ENCODE measurements at places on chromosomes 12 and 14.

DNA sequence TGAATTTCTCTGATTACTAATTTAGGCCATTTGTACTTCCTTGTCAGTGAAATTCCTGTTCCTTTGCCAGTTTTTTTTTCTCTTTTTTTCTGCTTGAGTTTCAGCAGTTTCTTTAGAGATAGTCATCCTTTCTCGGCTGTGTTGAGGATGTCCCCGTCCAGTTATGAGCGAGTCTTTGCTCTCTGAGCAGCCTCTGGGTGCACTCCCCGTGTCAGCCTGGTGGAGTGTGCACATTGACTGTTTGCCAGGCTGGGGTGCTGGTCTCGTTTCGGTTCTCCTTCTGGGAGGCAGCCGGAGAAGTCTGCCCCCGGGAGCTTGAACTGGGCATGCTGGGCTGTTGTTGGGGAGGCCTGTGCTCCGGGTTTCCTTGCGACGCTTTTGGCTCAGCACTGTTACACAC lies 3.0 kb downstream of the PACS2 start:
- DNase-seq: peak; percentile 88

- DNase-seq: no peak
These were observed 159.5 kb upstream of the NRXN3 start for GRCh38 chr14:78010688-78011087.

DNA sequence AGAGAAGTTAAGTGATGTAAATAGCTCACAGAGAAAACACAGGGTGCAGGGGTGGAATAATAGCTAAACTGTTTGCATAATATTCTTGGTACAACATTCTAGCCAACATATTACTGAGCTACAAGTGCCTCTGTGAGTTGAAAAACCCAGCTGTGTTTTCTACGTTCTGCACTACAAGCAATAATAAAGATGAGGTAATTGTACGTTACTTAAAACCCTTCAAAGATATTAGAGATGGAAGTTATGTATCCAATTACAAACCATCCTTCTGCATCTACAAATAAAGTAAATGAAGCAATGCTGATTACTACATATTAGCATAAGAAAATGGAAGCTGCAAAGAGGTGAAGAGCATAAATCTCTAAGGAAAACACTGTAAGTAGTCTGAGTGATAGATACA lies 271.4 kb downstream of the SSPN start:
- no peak for DNase-seq

DNA sequence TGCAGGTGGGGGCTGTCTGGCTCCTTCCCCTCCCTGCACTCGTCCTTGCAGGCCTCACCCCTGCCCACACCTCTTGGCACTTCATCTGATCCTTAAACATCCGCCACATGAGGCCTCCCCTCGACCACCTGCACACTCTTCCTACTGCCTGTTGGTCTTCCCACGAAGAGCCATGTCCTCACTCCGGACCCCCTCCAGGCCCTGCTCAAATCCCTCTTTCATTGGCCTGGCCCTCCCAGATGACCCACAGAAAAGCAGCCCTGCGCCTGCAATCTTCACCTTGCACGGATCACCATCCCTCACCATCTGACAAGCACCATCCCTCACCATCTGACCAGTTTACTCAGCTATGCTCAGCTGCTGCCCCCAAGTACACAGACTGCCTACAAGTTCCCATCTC lies 193.6 kb downstream of the BCL11B start:
- no peak for DNase-seq

DNA sequence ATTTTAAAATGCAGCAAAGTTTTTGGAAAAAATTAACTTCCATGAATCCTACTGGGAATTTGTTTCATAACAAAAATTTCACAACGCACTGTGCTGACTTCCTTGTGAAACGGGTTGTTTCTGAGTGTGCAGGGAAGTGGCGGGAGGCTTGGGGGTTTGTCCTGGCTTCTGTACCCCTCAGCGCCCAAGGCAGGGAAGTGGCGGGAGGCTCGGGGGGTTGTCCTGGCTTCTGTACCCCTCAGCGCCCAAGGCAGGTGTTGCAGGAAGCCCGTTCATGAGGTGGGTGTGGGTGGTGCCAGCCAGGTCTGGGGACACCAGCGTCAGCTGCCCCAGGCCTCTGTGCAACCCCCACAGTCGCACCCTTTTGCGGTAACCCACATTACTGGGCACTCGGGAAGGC lies 25.1 kb downstream of the ADGRD1 start:
- no peak for DNase-seq

DNA sequence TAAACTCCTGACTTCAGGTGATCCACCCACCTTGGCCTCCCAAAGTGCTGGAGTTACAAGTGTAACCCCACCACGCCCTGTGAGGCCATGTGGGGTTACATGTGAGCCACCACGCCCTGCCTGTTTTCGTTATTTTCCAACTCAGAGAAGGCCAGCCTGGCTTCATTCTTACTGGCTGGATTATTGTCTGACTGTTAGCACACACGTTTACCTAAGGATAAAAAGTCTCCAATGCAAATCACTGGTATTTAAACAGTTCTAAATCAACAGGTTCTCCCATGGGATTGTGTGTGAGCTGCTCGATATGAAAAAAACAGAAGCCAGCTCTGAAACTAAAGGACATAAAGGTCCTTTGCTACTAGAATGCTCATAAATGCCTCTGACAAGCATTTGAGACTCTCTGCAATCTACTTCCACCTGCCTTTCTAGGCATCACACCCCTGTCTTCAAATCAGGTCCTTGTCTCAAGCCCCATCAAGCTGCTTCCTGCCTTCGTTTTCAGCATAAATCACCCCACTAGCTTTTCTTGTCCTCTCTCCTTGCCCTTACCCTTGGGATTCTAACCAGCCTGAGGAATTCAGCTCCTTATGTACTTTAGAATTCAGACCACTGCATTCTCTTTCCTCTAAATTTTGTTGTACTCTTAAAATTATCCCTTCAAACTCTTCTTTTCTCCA lies 265.0 kb downstream of the DUSP6 start:
- no peak for DNase-seq

- no peak for DNase-seq
These were observed 213.3 kb downstream of the EPS8 start for GRCh38 chr12:15575671-15576541.

GRCh38 chr12:51818566-51819300 lies 29.8 kb downstream of the FIGNL2 start:
- DNase-seq: no peak

GRCh38 chr14:94225460-94226378 lies 51.6 kb downstream of the PPP4R4 start:
- no peak for DNase-seq
